ENCODE measurements at places on chromosomes 7 and 10.

- no peak for DNase-seq
These were observed 411.4 kb downstream of the TNS3 start for GRCh38 chr7:47170516-47170915.

- no peak for DNase-seq
These were observed 68.6 kb upstream of the EFCAB10 start for GRCh38 chr7:105649727-105650381.

DNA sequence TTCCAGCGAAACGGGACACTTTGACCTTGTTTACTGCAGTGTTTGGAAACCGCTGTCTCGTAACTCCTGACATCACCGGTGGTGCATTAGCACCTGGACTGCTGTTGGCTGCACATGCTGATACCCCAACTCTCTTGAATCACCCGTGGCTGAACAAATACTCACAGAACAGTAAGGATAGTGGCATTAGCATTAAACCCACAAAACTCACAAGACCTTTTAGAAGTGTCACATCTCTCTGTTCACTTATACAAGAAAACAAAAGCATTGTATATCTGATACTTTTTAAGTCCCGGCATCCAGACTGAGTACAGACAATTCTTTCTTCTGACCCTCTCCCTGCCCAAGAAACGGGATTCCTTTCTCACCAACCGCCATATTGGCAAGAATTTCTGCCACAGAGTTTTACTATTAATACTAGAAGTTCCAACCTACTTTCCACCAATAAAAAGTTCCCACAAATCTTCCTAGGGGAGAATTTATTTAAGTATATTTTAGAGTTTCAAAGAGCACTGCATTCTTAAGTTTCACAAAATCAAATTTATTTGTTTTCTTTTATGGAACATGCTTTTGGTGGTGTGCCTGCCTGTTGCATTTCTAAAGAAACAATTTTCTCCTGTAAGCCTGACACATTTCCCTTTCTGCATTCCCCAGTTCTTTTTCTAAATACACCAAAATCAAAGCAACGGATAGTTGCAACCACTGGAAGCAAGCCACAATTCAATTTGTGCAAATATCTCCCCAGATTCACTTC is 208.4 kb upstream of the KLF14 start:
- no peak for DNase-seq

DNA sequence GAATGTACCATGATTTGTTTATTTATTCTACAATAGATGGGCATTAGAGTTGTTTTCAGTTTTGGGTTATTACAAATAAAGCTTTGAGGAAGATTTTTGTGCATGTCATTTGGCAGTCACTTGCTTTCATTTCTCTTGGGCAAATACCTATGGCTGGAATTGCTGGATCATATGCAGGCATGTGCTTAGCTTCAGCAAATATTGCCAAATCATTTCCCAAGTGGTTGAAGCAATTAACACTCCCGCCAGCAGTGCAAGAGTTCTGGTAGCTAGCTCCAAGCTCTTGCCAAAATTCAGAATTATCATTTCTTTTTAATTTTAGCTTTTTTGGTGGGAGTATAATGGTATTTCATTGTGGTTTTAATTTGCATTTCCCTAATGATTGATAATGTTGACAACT is 32.9 kb upstream of the PCBD1 start:
- DNase-seq, result no peak

DNA sequence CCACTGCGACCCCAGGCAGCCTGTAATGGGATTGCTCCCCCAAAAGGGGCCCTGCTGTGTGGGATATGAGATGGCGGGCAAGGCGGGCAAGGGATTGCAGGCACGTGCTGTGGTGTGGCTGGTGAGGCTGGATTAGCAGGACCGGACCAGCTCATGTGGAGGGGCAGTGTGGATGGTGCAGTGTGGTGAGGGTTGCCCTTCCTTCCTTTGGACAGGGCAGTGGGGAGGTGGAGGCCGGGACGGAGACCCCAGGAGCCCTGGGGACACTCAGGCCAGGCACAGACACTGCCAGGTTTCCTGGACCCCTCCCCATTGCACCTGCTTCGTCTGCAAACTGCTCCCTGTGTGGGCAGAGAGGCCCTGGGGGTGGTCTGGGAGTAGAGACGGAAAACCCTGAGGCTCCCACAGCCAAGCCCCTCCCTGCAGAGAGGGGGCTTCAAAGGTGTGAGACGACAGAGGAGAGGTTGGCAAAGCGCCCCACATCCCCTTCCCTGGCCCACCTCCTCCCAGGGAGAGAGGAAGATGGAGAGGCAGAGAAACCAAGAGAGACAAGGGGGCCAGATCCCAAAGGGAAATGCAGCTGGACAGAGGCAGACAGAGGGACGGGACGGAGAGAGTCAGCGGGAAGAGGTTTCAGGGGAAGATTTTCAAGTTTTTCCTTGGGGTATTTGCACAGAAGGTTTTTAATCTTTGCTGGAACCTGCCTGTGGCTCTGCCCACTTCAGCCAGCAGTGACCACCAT is 89.2 kb downstream of the MICALL2 start:
- DNase-seq, result no peak

DNA sequence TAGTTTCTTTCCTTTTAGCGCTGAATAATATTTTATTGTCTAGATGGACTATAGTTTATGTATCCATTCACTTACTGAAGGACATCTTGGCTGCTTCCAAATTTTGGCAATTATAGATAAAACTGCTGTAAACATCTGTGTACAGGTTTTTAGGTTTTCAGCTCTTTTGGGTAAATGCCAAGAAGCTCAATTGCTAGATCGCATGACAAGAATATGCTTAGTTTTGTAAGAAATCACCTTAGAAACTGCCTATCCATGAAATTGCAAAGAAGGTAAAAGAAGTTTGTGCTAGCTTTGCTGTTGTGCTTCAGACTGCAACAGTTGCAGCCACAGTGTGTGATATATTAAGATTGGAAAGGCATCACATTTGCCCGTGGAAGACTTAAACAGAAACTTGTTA is 103.2 kb upstream of the TNS3 start:
- DNase-seq, result no peak

- DNase-seq, result no peak
These were observed 187.1 kb downstream of the MLLT10 start for GRCh38 chr10:21721000-21721665.

- no peak for DNase-seq
These were observed 23.5 kb downstream of the FBXW4 start for GRCh38 chr10:101671453-101671852.

- DNase-seq, result no peak
These were observed 1.4 kb downstream of the ZNF438 start for GRCh38 chr10:31030260-31030659.

DNA sequence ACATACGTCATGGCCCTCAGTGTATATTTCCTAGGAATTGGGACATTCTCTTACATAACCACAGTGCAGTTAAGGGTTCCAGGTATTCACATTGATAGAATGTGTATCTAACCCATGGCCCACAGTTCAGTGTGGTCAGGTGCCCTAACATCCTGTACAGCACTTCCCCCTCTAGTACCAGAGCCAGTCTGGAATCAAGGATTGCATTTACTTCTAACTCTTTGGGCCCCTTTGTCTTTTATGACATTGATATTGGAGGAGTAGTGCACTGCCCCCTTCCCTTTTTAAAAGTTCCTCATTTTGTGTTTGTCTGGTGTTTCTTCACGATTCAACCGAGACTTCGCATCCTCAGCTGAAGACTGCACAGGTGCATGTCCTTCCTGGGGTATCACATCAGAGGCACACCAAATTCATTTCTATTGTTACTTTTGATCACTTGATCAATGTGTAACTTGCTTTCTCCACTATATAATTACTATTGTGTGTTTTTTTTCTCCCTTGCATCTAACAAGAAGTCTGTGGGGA is 22.4 kb upstream of the NPFFR1 start:
- DNase-seq, result no peak

- DNase-seq, result no peak
These were observed 1.2 kb downstream of the PHKG1 start for GRCh38 chr7:56091591-56091990.

DNA sequence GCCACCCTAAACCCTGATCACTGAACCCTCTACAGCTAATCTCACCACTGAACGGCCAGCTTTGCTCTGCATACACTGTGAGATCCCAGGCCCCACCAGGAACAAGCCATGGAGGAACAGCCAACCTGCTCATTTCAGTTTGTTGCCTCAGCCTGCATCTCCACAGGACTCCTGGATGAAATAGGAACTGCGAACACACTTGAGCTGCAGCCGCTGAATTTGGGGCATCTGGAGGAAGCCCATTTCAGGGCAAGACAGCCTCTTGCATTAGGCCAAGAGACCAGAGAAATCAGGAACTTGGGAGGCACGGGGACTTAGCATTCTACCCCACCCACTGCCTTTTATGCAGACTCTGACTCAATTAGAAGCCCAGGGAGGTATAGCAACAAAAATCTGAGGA is 14.5 kb upstream of the EGR2 start:
- DNase-seq, result no peak

DNA sequence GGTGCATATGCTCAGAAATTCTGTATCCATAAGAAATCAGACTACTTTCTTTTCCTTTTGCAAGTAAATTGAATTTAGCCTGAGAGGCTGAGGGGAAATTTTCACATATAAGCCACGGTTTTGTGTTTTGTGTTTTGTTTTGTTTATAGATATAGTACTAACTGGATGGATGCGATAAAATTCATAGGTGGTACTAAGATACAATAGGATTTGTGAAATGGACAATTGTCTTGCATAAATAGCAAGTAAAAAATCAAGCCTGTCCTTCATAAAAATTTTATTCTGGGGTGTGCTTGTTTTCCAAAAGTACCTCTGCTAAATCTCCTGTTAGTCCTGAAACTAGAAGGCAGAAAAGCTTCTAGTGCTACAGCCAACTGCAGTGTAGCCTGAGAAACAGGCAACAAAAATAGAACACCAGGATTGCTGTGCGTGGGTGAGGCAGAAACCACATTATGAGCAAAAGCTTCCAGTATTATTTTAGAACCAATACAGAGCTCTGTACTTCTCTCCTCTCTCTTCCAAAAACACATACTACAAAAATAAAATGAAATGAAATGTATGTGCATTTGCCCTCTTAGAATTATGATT is 634 bp upstream of the HDAC9 start:
- DNase-seq, result no peak

DNA sequence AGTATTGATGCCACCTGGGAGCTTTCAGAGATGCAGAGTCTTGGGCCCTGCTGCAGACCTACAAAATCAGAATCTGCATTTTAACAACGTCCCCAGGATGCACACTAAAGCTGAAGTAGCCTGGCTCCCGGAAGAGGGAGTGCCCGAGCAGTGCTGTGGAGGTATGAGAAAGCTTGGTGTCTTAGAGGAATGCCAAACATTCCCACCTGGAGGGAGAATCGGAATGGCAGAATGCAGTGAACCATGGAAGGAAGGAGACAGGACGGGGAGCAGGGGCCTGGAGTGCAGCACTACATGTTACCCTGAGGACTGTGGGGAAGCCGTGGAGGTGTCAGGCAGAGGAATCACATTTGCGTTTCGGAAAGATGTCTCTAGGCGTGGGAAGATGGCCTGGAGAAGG is 90.9 kb downstream of the AOAH start:
- no peak for DNase-seq

- DNase-seq, result no peak
These were observed 115.7 kb downstream of the MAD1L1 start for GRCh38 chr7:2116989-2117591.

- no peak for DNase-seq
These were observed 48.1 kb downstream of the ATRNL1 start for GRCh38 chr10:115141254-115141653.

- DNase-seq, result no peak
These were observed 101.9 kb upstream of the NPS start for GRCh38 chr10:127447197-127447596.
